Activated CD4-positive, CD25-positive, alpha-beta regulatory T cell treated with anti-CD3 and anti-CD28 coated beads, Interleukin-2, amount 50 U/mL, for 16 hours (primary cell): ENCODE measurements at places on chromosomes 5 and 9.

DNA sequence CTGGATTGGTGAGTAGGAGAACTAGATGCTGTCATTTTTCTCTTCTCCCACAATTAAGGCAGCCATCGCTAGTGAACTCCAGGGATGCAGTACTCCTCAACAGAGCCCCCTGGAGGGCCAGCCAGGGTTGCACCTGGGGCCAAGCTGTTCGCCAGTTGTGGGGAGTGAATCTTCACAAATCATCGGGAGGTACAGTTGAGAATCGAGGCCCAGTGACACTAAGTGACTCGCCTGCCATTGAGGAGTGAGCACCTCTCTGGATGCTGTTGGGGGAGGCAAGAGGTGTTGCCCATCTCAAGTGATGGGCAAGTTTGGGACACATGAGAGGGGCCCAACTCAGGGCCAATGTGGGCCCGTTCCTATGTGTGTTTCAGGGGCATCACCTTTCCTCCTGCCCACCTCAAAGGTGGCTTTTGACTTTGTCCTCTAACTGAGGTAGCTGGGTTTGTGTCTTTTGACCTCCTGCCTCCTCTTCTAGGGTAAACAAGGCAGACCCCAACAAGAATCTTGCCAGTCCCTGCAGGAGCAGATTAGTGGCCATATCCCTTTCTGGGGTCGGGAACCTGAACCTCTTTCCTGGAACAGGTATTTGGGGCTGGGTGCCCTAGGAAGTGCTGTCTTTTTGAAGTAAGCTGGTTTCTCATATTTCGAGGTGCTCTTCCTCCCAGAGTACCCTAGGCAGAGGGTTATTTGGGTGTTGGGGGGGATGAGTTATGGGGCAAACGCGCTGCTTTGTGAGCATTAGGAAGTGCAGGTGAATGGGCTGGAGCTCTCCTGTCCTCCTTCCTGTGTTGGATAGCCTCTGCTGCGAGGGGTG is 181.2 kb downstream of the MACROH2A1 start:
- DNase-seq, result no peak

DNA sequence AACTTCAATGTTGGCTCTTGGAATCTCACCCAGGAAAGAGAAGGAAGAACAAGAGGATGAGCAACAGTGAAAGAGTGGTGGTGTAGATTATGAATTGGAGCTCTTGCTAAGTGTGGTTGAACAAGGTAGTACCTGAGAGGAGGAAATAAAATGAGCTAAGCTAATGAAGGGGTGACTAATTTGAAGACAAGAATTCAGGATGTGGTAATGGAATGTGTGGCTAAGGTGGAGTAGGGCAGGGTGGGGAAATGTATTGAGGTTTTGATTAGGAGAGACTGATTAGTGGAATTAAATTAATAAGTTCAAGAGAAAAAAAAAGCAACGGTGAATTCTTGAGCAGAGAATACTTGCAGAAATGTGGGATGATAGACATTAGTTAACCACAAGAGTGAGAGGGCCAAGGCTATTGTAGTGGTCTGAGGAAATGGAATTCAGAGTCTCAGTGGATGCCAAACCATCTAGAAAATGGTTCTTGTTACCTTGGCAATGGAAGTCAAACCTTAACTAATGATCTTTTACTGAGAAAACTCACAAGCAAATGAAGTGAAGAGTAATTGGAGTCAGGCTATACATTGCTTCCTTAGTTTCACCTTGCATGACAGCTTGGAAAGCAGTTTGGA is 648.3 kb upstream of the ZNF608 start:
- no peak for DNase-seq

- DNase-seq, result no peak
Measured at GRCh38 chr9:129570450-129571297, 50.2 kb downstream of the C9orf50 start.

- no peak for DNase-seq
Measured at GRCh38 chr9:138042640-138043039, 165.1 kb downstream of the CACNA1B start.

DNA sequence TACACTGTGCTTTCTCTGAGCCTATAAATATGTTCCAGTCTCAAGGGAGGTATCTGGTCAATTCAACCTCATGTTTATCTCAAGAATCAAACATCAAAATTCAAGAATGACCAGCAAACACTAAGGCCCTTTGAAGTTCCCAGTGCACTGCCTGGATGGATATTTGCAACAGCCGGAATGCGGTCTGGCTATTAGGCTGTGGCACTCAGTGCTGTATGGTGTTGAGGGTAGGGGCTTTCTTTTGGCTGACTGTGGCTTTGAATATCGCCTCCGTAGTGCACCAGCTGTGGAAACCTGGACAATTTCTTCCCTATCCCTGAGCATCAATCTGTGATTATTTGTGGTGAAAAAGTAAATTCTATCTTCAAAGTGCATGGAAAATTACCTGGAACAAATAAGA is 220.4 kb downstream of the BRINP1 start:
- DNase-seq, result no peak

- no peak for DNase-seq
Measured at GRCh38 chr5:149432911-149433401, 53.9 kb upstream of the IL17B start.

- DNase-seq, result no peak
Measured at GRCh38 chr5:179171816-179172745, 111.9 kb downstream of the ZNF354C start.

- DNase-seq, result no peak
Measured at GRCh38 chr9:19587678-19588077, 178.9 kb downstream of the ACER2 start.

DNA sequence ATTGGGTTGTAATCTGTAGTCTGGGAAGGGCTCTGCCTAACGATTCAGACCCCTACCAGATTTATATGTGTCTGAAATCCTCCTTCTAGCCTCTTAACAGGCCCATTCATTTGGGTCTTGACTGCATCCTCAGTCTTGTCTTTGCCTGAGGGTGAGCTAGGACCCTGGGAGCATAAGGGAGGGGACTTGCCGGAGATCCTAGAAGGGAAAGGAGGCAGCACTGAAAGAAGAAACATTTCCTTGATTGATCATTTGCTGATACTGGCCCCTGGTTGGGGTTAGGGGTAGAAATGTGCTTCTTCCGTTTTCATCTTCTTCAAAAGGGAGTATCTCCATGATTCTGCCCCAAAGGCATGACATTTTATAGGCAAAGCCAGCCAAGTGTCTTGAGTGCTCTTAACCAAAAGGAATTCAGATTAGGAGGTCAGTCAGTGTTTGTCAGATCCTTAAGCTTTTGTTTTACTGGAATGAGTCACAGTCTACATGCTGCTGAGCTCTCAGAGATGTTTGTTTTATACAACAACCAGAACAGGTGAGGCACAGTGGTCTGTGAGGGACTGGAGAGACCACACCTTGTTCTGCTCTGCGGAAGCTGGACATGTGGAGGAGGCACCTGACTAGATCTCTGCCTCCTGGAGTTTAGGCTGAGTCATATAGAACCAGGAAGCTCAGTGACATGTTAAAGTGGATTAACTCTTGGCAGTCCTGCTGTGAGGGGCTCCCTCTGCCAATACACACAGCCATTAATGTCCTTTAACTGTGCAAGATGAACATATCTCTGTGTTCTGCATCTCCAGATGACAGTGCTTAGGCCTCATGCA is 37.7 kb downstream of the PCDHAC2 start:
- DNase-seq, result no peak

- DNase-seq, result no peak
Measured at GRCh38 chr5:44927115-44927733, 118.5 kb downstream of the MRPS30 start.

DNA sequence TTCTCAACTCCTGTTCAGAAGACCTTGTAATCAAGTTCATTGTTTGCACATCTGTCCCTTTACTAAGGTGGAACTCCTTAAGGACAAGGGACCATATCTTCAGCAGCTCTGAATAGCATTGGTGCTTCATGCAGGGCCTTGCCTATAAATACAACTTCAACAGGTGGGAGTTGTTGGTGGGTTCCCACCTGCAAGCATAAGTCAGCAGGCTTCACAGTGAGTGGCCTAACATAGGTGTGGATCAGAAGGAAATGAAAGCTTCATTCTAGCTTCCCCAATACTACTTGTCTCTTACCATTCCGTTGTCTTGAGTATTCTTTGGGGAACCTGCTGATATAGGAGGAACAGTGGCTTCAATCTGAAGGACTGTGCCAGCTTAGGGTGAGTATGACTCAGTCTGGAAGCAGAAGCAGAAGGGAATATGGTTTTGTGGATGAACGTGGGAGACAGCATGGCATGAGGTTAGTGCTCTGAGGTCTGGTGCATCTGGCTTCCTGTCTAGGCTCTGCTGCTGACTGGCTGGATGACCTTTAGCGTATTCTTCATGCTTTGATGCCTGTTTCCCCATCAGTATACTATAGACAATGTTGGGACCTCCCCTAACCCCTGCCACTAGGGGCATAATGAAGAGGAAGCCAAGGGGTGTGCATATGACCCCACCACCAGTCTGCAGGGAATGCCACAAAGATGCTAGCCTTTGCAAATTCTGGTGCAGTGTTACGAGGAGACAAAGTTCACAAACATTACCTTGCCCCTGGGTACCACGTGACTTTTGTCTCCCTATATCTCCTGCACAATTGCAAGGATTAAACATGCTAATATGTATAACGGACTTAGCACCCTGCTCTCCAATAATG is 192.3 kb downstream of the PALM2AKAP2 start:
- DNase-seq, result no peak

- DNase-seq, result no peak
Measured at GRCh38 chr5:97115932-97116331, 26.5 kb downstream of the LIX1 start.

DNA sequence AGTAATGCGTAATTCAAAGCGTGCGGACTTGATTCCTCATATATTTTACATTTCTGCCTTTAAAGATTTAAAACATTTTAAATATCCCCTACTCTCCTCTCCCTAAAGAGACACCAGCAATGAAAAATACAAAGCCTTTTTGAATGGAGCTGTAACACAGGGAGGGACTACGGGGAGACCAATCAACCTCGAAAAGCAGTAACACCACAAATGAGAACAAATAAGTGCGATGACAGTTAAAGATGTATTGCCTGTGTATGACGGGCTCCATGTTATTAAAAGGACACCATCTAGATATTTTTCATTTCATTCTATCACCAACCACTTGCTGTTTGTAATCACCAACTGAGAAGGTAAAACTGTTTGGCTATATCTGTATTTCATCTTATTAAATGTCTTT is 230.3 kb upstream of the TBCA start:
- no peak for DNase-seq

GRCh38 chr5:68253624-68254585 is 38.3 kb downstream of the PIK3R1 start:
- no peak for DNase-seq

GRCh38 chr5:32499261-32499660 is 54.7 kb upstream of the ZFR start:
- no peak for DNase-seq

DNA sequence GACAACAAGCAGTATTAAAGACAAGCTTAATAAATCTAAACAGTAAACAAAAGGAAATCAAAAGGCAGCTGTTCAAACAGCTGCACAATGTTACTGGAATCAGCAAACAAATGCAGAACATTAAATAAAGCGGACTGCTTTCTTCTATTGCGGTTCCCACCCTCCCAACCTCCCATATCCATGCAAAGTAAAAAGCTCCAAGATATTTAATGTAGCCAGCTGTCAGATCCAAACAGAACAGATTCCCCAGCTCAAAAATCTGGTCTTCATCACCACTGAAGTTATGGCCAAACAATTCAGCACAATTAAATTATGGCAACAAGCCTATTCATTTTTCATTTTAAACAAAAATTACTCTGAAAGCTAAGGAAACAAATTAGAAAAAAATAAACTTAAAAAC is 75.9 kb downstream of the SLC38A9 start:
- DNase-seq, result no peak

- peak; percentile 12 for DNase-seq
Measured at GRCh38 chr9:129726322-129727160, 26.3 kb downstream of the PTGES start.

GRCh38 chr5:102596951-102597350 is 98.2 kb upstream of the SLCO6A1 start:
- DNase-seq, result no peak

- DNase-seq, result no peak
Measured at GRCh38 chr5:159819591-159820411, 96.5 kb upstream of the ADRA1B start.

- no peak for DNase-seq
Measured at GRCh38 chr9:121199921-121200320, 1.7 kb downstream of the RAB14 start.

- no peak for DNase-seq
Measured at GRCh38 chr5:42620579-42621216, 135.9 kb upstream of the CCDC152 start.

DNA sequence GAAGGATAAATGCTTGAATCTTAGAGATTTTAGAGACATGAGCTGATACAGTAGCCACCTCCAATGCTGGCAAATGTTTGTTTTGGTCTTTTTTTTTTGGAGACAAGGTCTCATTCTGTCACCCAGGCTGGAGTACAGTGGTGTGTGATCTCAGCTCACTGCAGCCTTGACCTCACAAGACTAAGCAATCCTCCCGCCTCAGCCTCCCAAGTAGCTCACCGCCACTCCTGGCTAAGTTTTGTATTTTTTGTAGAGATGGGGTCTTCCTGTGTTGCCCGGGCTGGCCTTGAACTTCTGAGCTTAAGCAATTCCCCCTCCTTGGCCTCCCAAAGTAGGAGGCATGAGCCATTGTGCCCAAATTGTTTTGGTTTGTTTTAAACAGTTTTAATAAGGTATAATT is 6.8 kb upstream of the DOLPP1 start:
- no peak for DNase-seq

DNA sequence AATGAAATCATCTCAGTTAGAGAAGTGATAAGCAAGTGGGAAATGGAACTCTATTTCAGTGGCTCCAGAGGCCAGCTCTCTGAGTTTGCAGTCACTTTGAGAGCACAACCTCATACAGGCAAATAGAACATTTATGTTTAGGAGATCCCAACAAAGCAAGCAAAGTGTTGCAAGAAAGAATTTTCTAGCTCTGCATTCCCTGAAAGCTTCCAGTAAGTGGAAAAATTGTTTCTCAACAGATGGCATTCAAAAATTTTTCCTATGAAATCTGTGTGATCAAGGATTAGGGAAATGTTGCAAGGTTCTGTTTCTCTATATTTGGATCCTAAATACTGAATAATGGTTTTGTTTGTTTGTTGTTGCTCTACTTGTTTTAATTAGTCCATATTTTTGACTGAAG is 764.2 kb upstream of the ZNF608 start:
- DNase-seq, result no peak

DNA sequence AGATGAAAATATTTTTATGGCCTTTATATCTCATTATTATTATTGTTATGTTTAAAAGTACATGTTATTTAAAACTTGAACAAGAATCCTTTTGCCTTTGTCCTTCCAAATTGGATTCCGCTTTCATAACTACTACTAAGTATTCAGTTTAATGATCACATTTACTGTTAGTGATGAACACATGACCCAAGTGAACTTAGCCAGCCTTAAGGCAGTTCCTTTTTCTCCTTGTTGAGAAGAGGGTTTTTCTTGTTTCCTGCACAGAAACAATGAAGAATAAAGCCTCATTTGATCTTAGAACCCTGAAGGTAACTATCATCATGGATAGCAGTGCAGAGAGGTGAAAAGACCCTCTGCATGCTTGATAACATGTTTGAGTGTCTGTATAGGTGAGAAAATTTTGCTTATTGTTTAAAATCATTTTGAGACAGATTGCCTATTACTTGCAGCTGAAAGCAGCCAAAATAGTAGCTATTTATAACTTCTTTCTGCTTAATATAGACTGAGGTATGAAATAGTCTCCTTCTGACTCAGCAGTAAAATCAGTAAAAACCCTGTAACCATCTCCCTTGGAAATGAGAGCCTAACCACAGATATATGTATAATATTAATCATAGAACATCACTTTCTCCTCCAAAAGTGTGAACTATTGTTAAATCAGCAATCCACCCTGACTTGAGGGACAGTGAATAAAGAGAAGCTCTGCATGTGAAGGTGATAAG is 266.2 kb downstream of the SPATA31D1 start:
- no peak for DNase-seq

GRCh38 chr9:131278702-131279111 is 2.4 kb upstream of the FAM78A start:
- no peak for DNase-seq
